ENCODE measurements at places on chromosomes 4 and X. TPM values are rescaled to one million over a fixed set of nuclear protein-coding genes. Genes with fewer than 3 reads are reported as not detected.
A peak's percentile ranks its signal among the peaks of the same experiment; 100 is the strongest.

DNA sequence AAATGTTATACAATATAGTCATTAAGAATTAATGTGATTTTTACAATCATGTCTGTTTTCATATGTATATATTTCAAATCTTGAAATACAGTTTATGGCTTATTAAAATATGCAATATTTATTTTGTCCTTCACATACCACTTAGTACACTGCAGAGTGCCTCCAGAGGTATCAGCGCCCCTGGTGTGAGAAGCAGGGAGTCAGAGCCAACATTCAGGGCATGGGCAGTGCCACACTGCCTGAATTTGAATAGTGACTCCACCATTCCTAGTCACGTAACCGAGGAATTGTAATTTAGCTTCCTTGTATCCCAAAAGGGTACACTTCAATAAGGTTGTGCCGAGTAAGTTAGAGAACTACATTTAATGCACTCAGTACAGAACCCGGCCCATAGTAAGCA lies 4.3 kb upstream of the C4orf54 start:
- no peak for DNase-seq

DNA sequence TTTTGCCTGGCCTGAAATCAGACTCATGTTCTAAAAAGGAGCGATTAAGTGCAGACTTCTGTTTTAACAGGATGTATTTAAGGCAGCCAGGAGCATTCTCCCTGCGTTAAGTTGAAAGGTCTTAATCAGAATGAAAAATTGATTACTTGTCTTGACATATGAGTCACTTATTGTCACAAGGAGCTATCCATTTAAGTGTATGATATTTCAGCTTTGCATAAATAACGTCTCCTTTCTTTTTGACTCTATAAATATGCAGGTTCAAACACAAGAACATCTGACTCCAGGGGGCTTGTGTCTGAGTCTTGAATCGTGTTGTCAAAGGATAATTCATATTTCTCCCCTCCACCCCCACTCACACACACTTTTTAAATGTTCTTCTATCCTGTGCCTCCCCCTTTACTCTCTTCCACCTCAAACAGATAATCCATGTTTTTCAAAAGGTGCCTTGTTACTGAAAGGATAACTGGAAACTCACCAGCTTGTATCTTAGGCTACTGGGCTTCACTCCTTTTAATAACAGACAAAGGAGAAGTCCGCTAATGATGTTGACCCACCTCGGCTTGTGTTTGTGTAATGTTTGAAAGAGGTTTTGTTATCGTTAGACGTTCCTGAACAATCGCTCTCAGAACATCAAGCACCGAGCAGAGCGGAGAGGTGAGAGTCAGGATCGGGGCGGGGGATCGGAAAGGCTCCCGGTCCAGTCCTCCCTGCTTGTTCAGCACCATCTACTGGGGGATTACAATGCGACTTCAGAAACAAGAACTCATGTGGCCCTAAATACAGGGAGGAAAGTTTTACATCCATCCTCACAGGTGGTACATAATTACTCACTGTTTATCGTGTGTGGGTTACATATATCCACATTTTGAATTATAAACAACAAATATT lies 107.5 kb upstream of the RPL34 start:
- peak; percentile 43 for DNase-seq

The TCEAL6 gene
- total RNA-seq = not detected

The CFI gene
- 1.6 TPM for total RNA-seq

GRCh38 chr4:95288552-95288951 lies 260.2 kb downstream of the UNC5C start:
- no peak for DNase-seq

The USP26 gene
- total RNA-seq = not detected

The CSAG2 gene
- total RNA-seq = not detected

- DNase-seq = no peak
Measured at GRCh38 chr4:6549890-6550620, 24.9 kb upstream of the MAN2B2 start.

The ASB9 gene
- not detected for total RNA-seq

DNA sequence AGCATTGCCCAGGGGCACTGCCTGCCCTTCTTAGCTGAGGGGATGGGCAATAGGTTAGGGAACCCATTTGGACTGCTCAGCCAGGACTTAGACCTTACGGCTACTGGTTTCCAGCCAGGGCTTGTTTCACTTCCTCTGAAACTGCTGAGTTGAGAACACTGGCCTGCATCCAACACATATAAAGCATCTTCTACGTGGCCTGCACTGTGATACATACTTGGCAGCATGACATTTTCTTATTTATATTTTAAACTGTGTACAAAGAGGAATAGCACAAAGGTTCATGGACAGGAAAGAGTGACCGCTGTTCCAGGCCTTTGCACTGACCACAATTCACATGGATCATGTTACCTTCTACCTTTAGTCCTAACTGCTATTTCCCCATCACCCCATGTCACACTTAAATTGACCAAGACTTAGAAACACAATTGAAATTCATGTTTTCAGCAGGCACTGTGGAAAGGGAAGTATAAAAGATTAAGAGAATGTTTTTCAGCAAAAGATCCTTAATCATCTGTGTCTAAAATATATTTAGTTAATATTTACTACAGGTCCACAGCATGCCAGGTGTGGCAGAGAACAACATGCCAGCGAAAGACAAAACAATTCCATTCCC lies 43.7 kb downstream of the NLGN4X start:
- peak; percentile 39 for DNase-seq

DNA sequence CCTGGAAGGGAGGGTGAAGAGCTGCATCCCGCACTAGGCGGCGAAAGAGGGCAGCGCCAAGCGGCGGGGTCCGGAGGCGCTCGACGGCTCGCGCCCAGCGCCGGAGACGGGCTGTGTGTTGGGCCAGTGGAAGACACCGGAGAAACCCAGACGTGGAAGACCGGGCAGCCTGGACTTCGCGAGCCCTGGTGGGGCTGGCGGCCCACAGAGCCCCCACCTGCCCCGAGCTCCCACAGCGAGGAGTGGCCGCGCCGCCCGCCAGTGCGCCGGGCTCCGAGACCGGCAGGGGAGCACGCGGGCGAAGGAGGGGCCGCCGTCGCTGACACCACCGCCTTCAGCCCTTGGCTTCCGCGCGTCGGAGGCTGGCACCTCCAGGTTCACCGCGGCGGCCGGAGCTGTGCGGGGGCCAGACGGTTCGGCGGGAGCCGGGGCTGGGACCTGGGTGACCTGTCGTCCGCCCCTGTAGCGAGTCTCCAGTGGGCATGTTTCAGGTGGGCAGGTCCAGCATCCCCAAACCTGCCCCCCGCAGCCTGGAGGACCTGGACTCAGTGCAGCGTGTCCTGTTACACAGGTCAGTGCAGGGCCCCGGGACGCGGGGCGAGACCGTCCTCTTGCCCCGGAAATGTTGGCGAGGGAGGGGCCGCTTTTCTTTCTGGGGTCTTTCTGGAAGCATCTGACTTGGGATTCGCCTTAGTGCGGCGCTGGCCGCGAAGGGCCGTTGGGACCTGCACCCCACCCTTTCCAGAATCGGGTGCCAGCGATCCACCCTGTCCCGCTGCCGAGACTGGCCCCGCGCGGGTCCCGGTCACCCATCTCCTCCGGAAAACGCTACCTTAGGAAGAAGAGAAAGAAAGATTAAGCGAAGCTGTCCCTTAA lies 9.6 kb upstream of the INTU start:
- peak; percentile 19 for DNase-seq

DNA sequence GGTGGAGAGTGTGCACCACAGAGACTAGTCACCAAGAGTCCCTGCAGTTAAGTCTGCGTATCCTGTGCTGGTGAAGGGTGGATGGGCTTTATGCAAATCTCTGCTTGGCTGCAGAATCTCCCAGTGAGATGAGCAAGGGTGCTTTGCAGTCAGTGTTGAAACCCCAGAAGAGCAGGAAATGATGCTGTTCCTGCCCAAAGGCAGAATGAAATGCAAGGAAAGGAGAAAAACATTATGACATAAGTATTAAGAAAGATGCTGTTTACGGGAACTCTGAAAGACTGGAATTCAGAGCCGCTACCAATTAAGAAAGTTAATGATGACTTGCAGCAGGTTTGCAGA lies 25.4 kb upstream of the ACSL1 start:
- DNase-seq = peak; percentile 53

DNA sequence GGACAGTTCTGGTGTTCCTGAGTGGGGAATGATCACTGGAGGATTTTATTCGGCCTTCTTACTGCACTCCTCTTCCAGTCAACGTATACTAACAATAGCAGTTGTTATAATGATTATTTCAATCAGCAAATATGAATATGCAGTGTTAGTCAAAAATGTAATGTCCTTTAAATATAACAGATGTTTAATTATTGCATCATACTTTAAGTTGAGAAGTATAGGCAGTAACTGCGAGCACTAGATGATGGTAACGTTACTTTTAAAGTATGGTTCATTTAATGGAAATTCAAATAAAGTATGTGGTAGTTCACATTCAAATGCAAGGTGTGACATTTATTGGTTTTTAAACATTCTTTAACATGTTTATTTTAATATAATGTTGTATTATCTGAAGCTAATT lies 5.5 kb upstream of the BLTP1 start:
- no peak for DNase-seq

DNA sequence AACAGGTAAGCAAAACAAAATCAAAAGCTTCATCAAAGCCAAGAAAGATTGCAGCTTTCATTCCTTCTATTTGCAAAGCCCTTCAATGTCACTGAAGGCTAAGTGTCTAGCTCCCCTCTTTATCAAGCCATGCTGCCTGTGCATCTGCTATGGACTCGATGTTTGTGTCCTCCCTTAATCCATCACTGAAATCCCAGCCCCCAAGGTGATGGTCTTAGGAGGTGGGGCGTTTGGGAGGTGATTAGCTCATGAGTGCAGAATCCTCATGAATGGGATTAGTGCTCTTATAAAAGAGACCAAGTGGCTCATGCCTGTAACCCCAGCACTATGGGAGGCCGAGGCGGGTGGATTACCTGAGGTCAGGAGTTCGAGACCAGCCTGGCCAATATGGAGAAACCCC lies 6.9 kb upstream of the TRIM2 start:
- DNase-seq = no peak

DNA sequence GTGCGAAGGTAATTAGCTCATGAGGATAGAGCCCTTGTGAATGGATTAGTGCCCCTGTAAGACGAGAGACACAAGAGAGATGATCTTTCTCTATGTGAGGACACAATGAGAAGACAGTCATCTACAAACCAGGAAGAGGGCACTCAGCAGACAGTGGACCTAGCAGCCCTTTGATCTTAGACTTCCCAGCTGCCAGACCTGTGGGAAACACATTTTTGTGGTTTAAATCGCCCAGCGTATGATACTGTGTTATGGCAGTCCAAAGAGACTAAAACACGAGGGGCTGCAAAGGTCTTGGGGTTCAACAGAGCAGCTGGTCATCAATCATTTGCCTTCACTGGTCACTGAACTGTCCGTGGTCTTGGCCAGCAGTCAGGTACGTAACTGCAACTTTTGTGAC lies 9.2 kb upstream of the SYNPO2 start:
- no peak for DNase-seq

DNA sequence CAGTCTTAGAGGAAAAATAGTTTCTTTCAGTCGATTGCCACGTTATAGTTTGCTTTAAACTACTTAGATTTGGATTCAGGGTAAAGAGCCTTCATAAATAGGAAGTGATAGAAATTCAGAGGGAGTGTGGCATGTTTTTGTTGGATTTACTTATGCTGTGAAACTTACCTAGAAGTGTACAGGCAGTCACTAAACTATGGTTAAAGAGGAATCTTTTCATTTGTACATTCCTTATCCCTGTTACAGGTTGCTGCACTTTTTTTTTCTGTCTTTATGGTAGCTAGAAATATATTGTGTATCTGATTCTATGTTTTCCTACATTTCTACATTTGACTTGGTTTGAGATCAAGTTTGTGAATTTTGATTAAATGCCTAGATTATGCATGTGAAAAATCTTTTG lies 19.1 kb downstream of the WWC2 start:
- no peak for DNase-seq

GRCh38 chrX:85963736-85964135 lies 83.6 kb downstream of the CHM start:
- peak; percentile 10 for DNase-seq

The YY2 gene
- total RNA-seq = 2.7 TPM

The INTS6L gene
- 14.4 TPM for total RNA-seq

- no peak for DNase-seq
Measured at GRCh38 chrX:43474321-43474720, 181.8 kb upstream of the MAOA start.

DNA sequence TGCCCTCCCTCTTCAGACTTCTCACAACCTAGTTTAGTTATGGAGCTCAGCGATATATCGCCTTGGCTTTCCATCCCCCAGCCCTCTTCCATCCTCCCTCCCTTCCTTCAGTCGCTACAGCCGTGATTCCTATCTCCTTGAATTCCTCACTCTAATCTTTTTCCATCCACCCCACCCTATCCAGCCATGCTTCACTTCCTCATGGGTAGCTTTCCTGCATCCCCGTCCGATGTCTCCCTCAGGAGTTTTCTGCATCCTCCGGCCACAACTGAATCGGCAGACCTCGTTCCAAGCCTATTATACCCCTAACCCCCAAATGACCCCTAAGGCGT lies 456 bp downstream of the SNX12 start:
- peak; percentile 10 for DNase-seq

GRCh38 chr4:112514647-112515197 lies 1.3 kb downstream of the NEUROG2 start:
- peak; percentile 42 for DNase-seq

DNA sequence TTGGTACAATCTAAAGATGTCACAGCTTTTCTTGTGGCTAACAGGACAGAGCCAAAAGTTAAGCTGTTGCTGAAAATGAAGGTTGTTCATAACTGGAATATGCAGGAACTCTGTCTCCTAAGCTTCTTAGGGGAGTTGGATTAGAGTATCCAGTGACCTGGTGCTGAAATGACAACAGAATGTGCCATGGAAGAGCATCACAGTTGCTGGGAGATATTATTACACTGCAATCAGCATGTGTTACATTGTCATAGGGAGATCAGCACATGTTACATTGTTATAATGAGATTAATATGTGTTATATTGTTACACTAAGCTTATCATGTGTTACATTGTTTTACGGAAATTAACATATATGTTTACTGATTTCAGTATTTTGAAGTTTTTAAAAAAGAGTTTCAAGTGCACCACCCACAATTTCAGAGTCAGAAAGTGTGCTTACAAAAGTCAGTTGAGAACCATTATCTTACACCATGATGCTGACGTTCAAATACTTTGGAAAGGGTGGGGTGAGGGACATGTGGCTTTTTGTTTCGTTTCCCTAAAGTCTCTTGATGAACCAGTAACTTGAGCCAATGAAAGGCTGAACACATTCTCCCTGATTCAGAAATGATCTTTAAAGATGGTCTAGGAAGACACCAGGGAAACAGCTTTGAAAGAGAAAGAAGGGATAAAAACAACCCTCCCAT lies 113.4 kb downstream of the DRD5 start:
- no peak for DNase-seq

The ETDB gene
- not detected for total RNA-seq

- DNase-seq = peak; percentile 86
Measured at GRCh38 chr4:106369456-106370060, 980 bp upstream of the GIMD1 start.

GRCh38 chr4:77358315-77358928 lies 201.4 kb downstream of the CCNG2 start:
- DNase-seq = peak; percentile 20

Data from A673 (cell line).